ENCODE measurements at places on chromosomes 12 and 14.

DNA sequence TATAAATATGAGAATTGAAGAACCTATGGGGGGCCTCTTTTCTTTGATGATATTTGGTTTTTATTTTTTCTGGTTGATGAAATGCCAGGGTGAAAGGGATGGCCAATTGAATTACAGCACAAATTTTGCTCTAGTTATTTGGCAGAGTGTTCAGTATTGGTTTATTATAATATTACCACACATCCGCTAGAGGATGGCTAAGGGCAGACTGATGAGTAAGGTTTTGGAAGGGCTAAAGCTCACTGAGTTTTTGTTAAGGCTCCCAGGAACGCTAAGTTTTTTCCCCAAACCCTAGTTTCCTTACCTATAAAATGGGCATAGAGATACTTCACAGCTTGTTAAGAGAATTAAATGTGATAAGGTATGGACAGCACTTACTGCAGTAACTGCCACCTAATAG lies 34.3 kb upstream of the LRRC10 start:
- no peak for DNase-seq

GRCh38 chr12:53746592-53747092 lies 5.1 kb downstream of the CISTR start:
- peak; percentile 84 for DNase-seq

DNA sequence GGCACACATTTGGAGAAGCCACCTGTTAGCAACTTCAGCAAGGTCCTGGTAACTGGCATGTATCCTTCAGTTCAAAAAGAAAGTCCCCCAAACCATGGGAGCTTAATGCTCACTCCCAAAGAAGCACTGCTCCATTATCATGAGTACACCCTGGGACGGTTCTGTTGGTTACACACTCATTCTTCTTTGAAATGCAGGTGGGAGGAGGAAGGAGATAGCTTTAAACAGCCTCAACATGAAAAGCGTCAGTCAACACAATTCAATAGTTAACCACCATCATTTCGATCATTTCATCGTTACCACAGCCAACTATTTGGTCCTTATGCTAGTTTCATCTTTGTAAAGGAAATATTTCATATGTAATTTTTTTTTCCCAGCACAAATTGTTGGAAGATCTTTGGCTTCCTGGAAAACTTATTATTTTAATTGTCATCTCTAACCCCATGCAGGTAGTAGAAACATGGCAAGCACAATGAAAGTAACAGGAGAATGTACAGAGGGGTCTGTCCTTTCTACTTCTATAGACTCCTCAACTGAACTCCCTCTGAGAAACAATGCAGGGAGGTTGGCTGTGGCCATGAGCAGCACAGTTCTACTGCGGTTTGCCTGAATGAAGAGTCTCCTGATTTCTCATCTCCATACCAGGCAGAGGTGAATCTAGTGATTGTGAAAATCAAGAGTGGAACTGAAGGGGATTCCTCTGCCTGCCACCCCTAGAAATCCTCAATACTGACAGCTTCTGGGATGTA lies 196.4 kb upstream of the FOXN3 start:
- DNase-seq = no peak

DNA sequence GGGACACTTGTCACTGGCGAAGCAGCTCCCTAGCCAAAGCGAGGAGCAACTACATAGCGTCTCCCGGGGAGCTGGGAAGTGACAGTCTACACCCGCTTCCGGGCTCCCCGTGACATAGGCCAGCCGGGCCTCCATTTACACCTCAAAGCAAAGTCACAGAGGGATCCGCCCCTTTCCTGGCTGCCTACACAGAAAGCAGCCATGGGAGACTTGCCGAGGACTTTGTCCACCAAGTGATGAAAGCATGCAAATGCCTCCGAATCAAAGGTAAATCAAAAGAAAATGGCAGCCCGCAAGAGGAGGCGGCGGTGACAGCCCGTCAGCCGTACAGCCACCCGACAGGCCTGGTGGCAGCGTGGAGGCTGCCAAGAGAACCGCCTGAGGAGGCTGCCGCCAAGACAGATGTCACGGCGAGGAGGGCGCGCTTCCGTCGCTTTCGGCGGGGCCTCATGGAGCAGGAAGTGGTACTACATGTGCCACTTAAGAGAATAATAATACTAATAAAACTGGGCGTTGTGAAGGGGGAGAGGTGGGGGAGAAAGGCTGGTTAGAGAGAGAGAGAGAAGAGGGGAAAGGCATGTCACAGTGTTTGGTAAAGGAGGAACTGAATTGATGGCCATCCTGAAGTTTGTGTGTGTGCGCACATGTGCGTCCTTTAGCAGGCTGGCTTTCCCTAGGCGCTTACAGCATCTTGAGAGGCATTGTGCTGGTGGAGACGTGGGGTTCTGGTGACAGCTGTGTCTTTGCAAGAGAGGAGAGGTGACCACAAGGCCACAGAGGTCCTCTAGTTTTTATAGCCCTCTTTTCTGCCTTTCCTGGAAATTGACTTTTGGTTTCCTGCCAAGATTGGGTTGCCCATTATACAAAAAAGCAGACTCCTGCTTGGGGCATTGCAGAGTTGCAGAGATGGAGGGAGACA lies 661.7 kb downstream of the VRK1 start:
- no peak for DNase-seq

- DNase-seq = peak; percentile 79
Observed at GRCh38 chr12:124428136-124428791, 133.4 kb downstream of the RFLNA start.

GRCh38 chr14:100304825-100305323 lies 1.4 kb downstream of the SLC25A29 start:
- DNase-seq = peak; percentile 24

DNA sequence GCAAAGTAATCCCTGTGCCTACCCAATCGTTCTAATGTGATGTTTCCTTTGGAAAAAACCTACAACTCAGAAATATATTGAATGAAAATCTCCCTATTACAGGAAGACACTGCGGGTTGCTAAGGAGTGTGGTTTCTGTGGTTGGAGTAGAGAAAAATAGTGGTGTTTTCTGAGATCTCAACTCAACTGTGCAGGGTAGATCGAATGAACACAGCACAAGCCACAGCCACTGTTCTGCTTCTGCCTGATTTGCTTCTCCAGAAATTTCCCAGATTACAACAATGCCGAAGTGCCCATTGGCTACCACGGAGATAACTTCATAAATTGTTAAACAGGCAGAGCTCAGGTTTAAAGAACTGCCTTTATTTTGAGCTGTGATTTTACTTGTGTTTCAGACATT lies 480.4 kb downstream of the DIO2 start:
- peak; percentile 32 for DNase-seq

GRCh38 chr12:12776261-12776660 lies 9.2 kb upstream of the APOLD1 start:
- no peak for DNase-seq

GRCh38 chr12:124774462-124775167 lies 89.0 kb downstream of the SCARB1 start:
- peak; percentile 98 for DNase-seq

- DNase-seq = no peak
Observed at GRCh38 chr12:55253281-55253680, 8.9 kb downstream of the OR6C74 start.

- DNase-seq = no peak
Observed at GRCh38 chr12:128840862-128841468, 12.3 kb upstream of the GLT1D1 start.

DNA sequence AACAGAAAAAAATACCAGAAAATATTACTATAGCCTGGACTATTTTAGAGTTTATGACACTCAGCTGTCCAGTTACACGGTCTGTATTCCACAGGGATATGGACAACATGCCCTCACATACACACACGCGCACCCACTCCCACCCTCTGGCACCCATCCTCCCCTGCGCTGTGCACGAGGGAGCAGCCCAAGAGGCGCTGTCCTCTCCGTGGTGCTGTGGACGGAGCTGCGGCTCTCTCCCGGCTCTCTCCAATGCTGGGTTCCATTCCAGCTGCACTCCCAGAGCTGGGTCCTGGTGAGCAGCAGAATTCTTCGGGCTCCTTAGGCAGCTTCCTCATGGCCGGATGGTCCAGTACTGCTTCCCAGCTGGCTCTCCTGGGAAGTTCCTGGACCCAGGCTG lies 6.0 kb upstream of the NGB start:
- DNase-seq = no peak

DNA sequence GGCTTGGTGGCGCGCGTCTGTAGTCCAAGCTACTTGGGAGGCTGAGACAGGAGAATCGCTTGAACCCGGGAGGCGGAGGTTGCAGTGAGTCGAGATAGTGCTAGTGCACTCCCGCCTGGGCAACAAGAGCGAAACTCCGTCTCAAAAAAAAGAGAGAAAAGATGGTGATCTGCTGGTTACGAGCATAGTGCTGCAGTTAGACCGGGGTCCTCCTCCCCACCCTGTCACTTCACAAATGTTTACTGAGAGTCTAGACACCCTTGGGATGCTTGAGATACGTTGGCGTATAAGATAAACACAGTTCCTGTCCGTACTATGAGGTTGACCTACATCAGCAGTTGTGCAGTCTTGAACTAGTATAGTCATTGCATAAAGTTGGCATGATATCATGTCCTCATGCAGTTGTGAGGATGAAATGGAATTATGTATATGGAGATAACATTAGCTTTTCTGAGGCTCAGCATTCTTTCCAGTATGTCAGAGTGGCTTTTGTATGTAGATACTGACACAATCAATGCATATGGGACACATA lies 787 bp downstream of the ACAD10 start:
- DNase-seq = no peak

- peak; percentile 51 for DNase-seq
Observed at GRCh38 chr12:98653866-98654493, 8.9 kb downstream of the APAF1 start.

GRCh38 chr14:33508126-33509062 lies 442.5 kb downstream of the EGLN3 start:
- no peak for DNase-seq

- no peak for DNase-seq
Observed at GRCh38 chr14:73778736-73779135, 64.6 kb upstream of the PNMA1 start.

- no peak for DNase-seq
Observed at GRCh38 chr12:29545102-29545467, 47.6 kb upstream of the OVCH1 start.

GRCh38 chr12:130051900-130052299 lies 110.4 kb upstream of the FZD10 start:
- DNase-seq = no peak

DNA sequence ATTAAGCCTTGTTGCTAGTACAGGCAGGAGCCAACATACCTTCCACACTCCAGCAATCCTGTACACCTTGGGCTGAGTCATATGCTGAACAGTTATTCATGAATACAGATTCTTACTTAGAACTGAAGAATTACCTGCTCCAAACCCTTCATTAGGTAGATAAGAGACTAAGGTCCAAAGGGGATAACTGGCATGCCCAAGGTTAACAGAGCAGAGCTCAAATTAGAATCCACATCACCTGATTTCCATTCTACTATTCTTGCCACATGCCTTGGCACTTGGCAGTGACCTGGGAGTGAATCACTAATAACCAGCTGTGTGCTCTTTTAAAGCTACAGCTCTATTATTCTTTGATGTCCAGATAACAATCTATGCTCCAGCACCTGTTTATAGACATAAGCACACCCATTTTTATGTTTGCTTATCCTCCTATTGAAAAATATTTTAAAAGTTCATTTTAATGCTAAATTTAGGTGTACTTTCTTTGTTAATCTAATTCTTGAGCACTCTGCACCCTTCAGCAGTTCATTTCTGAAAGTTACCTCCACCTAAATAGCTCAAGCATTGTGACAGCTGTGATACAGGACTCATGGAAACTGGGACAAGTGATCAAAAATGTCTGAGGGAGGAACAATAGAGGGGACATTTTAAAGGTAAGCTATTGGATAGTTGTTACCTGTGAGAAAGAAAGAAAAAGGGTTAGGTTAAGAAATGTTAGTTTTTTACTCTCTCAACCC lies 19.4 kb downstream of the LPCAT3 start:
- DNase-seq = no peak

DNA sequence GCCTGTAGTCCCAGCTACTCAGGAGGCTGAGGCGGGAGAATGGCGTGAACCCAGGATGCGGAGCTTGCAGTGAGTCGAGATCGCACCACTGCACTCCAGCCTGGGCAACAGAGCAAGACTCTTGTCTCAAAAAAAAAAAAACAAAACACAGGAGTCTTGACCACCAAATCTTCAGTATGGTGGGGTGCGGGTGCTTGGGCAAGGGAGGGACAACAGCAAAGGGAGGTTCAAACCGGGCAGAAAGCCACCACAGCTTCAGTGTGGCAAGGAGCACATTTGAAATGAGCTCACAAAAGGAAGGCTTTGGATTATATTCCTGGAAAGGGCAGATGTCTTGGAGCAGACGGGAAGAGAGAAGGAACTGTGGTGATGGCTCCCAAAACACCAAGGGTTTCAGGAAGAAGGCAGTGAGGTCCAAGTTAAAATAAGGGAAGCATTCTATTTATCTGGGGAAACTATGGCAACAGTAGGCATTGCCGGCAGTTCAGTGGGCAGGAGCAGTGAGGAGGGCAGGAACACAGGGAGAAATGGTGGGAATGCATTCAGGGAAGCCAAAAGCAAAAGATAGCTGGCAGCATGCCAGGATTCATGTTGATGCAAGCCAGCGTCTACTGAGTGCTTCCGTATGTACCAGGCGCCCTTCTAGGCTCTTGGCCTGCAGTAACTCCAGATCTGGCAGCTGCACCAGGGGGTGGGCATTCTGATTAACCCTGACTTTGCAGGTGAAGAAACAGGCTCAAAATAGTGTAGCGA lies 51.0 kb upstream of the SRSF5 start:
- peak; percentile 81 for DNase-seq

- DNase-seq = peak; percentile 80
Observed at GRCh38 chr14:68692916-68693771, 99.7 kb downstream of the ZFP36L1 start.

GRCh38 chr14:52365071-52365470 lies 51.0 kb downstream of the PTGER2 start:
- peak; percentile 85 for DNase-seq

DNA sequence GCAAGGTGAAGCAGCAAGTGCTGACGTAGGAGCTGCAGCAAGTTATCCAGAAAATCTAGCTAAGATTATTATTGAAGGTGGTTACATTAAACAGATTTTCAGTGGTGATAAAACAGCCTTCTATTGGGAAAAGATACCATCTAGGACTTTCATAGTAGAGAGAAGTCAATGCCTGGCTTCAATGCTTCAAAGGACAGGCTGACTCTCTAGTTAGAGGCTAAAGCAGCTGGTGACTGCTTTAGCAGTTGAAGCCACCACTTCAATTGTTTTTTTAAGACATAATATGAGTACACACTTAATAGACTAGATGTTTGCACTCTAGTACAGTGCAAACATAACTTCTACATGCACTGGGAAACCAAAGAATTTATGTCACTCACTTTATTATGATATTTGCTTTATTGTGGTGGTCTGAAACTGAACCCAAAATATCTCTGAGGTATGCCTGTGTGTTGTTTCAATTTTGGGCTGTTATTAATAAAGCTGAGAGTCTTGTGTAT lies 1026.9 kb upstream of the FOXG1 start:
- no peak for DNase-seq

DNA sequence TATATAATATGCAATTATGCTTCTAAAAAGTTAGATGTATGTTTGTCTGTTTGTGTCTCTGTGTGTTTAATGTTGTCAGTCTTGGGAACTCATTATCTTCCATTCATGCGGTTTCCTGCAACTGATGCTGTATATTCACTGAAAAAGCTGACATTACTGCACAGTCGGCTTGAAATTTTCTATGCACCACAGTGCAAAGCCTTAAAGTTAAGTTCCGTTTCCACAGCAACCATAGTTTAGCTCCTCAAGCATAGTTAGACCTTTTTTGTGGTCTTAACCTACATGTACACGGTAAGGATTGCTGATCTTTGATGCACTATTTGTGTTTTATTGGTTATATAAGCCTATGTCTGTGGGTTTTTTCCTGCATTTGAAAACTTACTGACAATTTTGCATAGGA lies 309.4 kb downstream of the KCNC2 start:
- DNase-seq = no peak

GRCh38 chr12:30797689-30798088 lies 42.9 kb upstream of the CAPRIN2 start:
- no peak for DNase-seq

- DNase-seq = no peak
Observed at GRCh38 chr14:28831126-28831525, 64.5 kb downstream of the FOXG1 start.
